ENCODE measurements at places on chromosomes 7 and 10.

DNA sequence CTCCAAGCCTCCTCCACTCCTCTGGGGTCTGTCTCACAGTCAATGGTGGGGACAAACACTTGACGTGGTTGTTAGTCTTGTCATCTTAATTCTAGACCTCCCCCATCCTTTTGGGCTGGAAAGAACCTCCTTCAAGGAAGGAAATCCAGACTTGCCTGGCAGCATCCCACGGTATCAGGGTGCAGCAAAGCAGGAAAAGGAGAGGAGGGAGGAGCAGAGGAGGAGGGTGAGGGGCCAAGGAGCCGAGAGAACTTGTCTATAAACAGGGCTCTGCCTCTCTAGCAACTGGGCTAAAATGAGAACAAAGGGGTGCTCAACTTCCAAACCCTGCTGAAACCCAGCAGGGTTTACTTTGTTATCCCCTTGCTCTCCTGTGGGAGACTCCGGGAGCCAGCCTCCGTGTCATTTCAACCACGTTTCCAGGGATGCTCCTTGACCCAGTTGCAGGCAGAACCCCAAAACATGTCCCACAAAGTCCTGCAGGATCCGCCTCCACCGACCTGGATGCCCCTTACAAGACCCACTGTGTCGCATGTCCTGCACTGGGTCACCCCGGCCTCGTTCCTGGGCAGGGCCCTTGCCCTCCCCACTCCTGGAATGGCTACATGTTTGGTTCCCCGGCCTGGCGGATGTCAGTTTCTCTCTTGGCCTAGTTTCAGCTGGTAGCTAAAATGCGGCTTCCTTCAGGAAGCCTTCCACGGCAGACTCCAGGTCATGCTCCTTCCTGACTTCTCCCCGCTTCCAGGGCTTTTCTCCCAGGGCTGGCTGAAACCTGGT lies 69.7 kb upstream of the MGMT start:
- DNase-seq, result no peak

GRCh38 chr7:146486519-146486918 lies 369.9 kb downstream of the CNTNAP2 start:
- DNase-seq, result no peak

- no peak for DNase-seq
These were observed 38.7 kb downstream of the GPR26 start for GRCh38 chr10:123704812-123705211.

GRCh38 chr10:5187867-5188266 lies 2.9 kb upstream of the AKR1C8 start:
- DNase-seq, result no peak

- peak; percentile 57 for DNase-seq
These were observed 22.6 kb upstream of the AKR1C3 start for GRCh38 chr10:5071411-5072198.

- DNase-seq, result no peak
These were observed 32.1 kb downstream of the JCAD start for GRCh38 chr10:30027057-30028005.

- no peak for DNase-seq
These were observed 173.6 kb upstream of the AKR1E2 start for GRCh38 chr10:4652111-4653010.

DNA sequence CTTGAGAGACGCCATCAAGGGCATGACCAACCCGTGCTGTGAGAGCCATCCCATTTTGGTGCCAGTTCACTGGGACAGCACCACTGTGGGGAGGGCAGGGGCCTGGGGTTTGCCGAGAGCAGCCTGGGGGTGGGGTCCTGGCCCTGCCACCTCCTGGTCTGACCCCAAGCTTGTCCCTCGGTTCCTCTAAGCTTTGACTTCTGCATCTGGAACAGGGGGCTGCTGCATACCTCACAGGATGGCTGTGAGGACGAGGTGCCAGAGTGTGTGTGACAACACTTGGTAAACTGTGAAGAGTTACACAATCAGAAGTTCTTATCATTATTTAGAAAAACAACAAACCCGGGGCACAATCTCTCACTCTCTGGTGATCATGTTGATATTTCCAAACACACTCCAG lies 89.9 kb downstream of the CRTAC1 start:
- DNase-seq, result no peak

GRCh38 chr10:92822964-92823363 lies 25.4 kb upstream of the EXOC6 start:
- DNase-seq, result no peak

- no peak for DNase-seq
These were observed 18.2 kb downstream of the SLC29A3 start for GRCh38 chr10:71337219-71337701.

GRCh38 chr10:127906548-127907377 lies at the start of gene PTPRE:
TSS of gene PTPRE (plus strand) at chr10:127907103. CDS start at chr10:128040882, 133,779 bp downstream.
- DNase-seq, result peak; percentile 31

GRCh38 chr10:50874723-50875122 lies 10.7 kb downstream of the A1CF start:
- no peak for DNase-seq

DNA sequence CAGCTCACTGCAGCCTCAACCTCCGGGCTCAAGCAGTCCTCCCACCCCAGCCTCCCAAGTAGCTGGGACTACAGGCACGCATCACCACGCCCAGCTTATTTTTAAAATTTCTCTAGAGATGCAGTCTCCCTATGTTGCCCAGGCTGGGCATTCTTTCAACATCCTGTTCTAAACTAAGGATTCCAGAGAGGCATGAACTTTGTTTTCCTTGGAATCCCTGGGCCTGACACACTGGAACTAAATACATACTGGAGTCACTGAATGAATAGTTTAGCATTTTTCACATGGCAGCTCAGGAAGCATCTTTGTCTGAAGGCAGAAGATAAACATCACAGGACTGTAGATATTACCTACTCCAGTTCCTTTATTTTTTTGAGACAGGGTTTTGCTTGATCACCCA lies 108.7 kb downstream of the ITIH5 start:
- DNase-seq, result no peak

DNA sequence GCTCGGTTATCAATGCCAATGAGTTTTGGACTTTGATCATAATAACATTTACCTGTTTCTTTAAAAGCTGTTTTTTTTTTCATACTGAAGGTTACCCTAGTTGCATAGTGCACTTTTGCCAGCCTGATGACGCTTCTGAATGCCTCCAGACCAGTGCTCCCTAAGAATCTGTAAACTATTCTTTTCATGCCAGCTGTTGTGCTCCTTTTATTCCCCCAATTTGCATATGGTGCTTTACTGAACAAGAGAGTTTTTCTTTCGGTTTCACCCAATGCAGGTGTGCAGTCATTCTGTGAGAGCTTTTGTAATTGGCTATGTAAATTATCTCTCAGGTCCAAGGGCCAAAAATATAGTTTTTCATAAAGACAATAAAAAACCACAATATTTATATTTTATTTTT lies 48.1 kb upstream of the GLCCI1 start:
- DNase-seq, result no peak

- DNase-seq, result no peak
These were observed 114.2 kb downstream of the TES start for GRCh38 chr7:116324582-116324981.

DNA sequence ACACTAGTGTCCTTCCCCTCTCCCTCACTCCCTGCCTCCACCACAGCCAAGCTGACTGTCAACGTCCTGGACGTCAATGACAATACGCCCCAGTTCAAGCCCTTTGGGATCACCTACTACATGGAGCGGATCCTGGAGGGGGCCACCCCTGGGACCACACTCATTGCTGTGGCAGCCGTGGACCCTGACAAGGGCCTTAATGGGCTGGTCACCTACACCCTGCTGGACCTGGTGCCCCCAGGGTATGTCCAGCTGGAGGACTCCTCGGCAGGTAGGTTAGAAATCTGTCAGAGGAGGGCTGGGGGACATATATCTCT lies 24.9 kb upstream of the VSIR start:
- DNase-seq, result no peak

- peak; percentile 14 for DNase-seq
These were observed 75.8 kb upstream of the NRP1 start for GRCh38 chr10:33410096-33410859.

DNA sequence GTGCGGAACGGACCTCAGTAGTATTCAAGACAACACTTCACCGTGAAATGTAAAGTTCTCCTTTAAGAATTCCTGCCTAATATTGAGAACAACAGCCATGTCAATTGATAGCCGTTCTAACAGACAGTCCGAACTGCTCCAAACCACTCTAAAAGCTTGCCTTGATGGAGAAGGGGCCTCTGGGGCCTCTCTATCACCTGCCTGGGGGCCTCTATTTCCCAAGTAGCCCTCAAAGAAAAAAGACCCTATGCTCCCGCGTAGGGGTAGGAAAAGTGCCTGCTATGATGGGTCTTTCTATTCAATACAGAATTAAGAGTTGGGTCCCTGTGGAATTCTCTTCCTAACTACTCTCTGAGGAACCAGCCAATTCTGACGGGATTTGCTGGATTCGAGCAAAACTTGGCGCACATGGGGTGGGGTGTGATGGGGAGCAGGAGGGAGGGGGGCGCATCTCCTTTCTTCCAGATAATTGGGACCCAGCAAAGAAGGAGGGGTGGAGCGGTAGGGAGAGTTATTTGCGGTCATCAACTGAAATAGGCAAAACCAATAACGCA lies 8.3 kb upstream of the DLX6 start:
- no peak for DNase-seq

GRCh38 chr10:34549953-34550352 lies 265.1 kb downstream of the PARD3 start:
- no peak for DNase-seq

- no peak for DNase-seq
These were observed 152.8 kb downstream of the RTKN2 start for GRCh38 chr10:62115842-62116241.

- DNase-seq, result peak; percentile 49
These were observed 284.9 kb upstream of the SEMA3D start for GRCh38 chr7:85471740-85472139.

GRCh38 chr7:112361154-112361553 lies 89.1 kb upstream of the IFRD1 start:
- DNase-seq, result peak; percentile 22

DNA sequence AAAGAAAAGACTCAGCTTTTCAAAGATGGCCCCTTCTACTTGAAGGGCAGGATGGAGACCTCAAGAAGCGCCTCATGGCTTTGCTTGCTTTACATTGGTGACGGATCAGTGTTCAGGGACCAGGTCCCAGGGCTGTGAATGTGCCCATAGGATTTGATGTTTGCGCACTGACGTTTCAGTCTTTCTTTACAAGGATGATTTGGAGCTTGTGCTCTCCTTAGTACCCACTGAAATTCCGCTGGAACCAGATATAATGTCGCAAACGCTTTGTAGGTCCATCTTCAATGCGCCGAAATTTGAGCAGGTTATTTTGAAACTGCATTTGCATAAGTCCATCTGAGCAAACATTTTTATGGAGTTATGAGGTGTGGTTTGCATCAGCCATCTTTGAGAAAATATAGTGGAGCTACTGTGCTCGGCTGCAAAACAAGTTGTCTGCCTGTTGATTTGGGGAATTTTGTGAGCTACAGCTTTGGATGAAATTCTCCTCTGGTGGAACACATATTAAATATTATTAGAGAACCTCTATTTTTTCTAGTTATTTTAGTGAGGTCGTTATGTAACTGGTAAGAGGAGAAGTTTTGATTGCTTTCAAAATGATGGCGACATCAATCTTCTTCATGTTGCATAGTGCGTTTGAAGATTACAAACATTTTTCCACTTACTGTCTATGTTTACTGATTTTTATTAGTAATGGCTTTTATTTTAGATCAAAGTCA lies 2.4 kb downstream of the RBM20 start:
- no peak for DNase-seq

GRCh38 chr10:106551501-106552062 lies 612.9 kb downstream of the SORCS1 start:
- peak; percentile 54 for DNase-seq

DNA sequence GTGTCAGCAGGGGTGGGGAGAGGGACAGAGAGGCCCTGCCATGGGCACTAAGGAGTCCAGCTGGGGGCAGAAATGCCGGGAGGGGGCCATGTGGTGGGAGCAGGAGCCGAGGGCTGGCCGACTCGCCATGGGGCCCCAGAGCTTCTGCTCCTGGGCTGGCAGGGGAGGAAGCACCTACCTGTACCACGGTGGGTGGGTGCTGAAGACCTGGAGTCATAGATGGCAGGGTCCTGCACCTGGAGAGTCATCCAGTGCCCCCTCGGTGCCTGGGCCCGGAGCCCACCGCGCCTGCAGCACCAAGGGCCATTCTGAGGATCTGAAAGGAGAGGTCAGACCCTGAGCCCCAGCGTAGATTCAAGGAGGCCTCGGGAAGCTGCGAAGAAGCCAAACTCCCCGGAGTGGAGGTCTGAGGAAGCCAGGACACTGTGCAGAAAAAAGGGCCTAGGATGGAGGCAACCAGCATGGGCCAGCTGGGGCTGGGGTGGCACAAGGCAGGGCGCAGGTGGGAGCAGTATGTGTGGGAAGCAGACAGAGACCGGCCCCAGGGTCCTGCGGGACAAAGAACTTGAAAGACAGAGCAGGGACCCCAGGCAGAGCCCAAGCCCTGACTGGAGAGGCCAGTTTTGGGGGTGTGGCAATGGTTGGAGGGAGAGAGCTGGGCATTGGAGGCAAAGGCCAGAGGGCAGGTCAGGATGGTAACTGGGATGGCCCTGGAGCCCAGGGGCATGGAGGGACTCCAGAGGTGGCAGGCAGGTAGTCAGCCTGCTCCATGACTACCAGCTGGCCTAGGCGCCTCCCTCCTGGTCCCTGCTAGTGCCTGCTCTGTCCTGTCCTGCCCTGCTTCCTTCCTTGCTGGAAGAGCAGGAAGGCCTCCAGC lies 26.7 kb upstream of the SMARCD3 start:
- no peak for DNase-seq

DNA sequence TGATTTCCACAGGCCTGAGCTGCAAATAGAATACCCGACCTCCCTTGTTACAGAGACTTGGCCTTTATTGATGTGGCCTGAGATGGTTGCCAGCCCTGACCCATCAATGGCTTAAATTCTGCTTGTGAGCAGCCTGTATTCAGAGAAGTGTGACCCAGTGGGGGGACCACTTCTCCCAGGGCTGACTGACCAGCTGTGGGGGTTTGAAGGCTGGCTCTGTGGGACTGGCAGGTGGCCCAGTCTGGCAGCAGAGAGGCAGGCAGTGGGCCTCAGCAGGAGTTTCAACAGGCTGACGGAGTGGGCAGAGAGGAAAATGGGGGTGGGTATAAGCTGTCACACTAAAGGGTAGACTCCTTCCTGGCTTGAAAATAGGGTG lies 12.2 kb upstream of the PPIF start:
- DNase-seq, result no peak

DNA sequence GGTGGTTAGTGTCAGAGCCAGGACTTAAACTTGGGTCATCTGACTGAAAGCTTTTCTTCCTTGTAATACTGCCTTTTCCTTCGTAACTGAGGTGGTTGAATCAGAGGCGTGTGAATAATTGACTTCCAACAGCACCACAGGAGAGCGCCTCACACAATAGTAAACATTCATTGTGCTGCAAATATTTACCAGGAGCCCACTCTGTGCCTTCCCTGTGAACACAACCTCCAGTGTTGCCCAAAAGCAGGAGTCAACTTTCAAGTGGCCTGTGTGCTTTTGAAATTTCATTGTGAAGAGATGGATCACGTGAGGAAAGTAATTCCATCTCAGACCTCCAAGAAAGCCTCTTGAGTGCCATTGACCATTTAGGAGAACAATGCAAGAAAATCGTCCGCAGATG lies 60.2 kb downstream of the ADRA2A start:
- DNase-seq, result no peak

- no peak for DNase-seq
These were observed 128.6 kb downstream of the SKIDA1 start for GRCh38 chr10:21396889-21397288.

Measured in foreskin fibroblast (primary cell).